Activated gamma-delta T cell (primary cell): ENCODE measurements at places on chromosomes 12 and 14.

DNA sequence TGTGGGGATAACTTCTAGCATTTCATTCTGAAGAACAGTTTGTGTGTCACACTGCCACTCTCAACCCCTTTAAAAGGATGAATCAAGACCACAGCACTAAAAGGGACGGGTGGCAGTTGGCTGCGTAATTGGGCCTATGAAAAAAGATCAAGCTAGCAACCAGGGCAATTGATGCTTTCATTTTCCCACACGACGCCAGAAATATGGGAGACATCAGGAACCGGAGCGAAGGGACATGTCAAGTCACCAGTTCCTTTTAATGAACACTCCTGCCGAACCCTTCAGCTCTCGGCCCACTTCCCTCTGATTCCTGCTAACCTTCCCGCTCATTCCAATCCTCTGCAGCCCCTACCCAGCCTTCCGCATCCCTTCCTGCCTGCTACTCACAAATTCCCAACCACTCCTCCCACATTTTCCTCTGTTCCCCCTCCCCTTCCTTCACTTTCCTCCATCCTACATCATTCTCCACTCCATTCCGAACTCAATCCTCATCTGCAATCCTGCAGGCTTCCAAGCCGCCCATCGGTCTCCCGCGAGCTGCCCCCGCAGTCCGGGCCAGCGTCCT, 753 bp downstream of the CSRNP2 start:
- no peak for DNase-seq

DNA sequence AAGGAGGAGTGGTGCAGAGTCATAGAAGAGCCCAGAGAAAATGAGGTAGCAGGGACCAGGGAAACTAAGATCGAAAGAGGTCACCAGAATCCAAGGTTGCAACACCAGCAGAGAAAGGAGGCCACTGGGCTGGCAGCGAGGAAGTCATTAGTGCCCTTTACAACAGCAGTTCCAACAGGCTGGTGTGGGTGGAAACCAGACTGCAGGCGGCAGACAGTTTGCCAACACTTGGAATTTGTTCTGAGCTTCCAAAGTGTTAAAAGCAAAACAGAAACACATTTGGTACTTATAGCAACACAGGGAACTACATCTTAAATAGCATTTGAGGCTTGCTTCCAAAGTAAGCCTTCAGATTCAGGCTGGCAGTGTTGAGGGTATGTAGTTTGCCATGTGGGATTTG, 95.2 kb upstream of the PWP1 start:
- DNase-seq, result no peak

GRCh38 chr12:43665091-43665490, 93.5 kb downstream of the PUS7L start:
- DNase-seq, result no peak

- DNase-seq, result no peak
These were observed 17.3 kb downstream of the HIP1R start for GRCh38 chr12:122852336-122853275.

- no peak for DNase-seq
These were observed 218.5 kb downstream of the PHETA1 start for GRCh38 chr12:111150360-111150759.

GRCh38 chr14:87748558-87748957, 244.4 kb downstream of the GALC start:
- no peak for DNase-seq

- no peak for DNase-seq
These were observed 32.6 kb downstream of the TRAF3 start for GRCh38 chr14:102809870-102810269.

DNA sequence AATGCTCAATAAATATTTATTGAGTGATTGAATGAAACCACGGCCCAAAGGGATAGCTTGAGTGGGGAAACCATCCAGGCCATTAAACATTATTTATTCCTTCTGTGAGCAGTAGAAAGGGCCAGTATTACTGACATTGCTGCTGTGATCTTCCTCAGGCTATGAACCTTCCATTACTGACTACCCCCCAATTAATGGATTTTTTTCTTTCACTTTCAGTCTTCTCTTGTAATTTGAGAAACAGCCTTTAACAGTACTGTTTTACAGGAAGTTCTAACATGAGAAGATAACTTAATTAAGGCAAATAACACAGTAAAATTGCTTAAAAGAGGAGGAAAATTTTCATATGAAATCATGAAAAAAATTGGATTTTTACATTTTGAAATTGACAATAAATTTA, 629.5 kb downstream of the TRHDE start:
- DNase-seq, result no peak

DNA sequence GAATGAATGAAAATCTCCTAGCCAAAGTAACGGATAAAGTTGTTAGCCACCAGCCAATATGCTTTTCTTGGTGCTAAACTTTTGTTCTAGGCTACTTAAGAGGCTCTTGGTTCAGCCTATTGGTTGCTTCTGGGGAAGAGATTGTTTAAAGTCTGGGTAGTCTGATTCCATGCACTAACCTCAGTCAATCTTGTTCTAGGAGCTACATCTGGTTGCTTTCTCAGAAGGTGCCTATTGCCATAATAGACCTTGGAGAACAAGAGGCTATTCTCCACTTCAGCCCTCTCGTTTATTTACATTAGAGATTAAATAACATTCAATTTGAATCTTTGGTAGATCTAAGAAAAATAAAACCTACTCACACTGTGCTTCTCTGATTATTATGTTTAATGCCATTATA, 40.8 kb upstream of the OTOGL start:
- no peak for DNase-seq

DNA sequence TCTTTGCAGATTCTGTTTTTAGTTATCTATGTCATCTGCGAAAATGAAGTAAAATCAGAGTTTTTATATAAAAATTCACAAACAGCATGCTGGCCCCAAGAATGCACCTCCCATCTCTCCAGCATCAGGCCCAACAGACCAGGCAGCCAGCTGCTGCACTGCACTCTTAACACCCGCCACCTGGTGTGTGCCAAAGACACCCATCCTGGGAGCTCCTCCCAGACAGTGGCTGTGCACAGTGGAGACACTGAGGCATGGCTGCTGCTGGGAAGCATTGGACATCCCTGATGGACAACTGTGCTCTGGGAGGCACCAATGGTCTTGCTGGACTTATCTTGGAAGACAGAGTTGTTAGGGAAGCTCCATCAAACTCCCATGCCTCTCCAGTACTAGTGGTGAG, 817.2 kb downstream of the TMEM121 start:
- no peak for DNase-seq

- no peak for DNase-seq
These were observed 13.5 kb upstream of the SCFD1 start for GRCh38 chr14:30608533-30609006.

DNA sequence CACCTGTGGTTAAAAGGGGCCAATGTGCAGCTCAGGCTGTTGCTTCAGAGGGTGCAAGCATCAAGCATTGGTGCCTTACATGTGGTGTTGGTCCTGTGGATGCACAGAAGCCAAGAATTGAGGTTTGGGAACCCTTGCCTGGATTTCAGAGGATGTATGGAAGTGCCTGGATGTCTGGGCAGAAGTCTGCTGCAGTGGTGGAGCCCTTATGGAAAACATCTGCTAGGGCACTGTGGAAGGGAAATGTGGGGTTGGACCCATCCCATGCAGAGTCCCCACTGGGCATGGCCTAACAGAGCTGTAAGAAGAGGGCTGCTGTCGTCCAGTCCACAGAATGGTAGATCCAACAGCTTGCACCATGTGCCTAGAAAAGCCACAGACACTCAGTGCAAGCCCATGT, 36.6 kb downstream of the PCNX1 start:
- DNase-seq, result no peak

DNA sequence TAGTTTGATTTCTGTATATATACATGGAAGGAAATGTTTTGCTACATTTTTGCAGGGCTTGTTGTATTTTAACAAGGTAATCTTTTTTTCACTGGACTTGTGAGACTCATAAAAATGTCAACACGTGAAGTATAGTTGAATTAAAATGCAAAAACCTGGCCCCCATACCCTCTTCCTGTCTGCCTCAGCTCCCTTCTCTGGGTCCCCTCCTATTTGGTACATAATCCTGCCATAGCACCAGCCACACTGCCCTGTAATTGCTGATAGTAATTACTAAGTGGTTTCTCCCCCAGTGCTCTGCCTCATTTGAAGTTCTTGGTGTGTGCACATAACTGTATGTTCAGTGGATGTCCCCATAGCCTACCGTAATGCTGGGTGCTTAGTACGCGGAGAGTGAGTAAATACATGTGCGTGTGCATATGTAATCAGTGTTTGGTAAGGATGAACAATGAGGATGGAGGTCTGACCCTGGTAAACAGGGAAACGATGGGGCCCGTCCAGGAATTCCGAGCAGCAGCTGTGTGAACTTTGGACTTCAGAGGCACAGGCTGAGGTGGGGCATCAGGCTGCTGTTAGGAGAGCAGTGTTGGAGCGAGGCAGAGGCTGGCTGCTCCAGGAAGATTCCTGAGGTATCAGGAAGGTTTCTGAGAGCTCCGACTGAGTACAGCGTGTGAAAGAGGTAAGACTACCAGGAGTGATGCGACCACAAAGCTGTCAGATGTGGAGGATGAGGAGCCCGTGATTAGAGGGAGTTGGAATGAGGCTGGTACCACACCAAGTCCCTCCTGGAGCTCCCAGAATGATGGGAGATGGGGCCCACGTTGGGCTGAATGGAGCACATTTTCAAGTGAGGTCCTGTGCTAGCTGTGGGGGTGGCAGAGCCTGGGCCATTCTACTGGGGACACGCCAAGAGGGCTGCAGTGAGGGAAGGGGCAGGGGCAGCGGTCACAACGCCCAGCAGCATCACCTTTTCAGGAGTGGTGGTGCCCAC, 106.8 kb downstream of the PELI2 start:
- no peak for DNase-seq

GRCh38 chr12:114403690-114404066, 2.3 kb downstream of the TBX5 start:
- no peak for DNase-seq

- no peak for DNase-seq
These were observed 20.3 kb downstream of the SOCS2 start for GRCh38 chr12:93592641-93593406.

DNA sequence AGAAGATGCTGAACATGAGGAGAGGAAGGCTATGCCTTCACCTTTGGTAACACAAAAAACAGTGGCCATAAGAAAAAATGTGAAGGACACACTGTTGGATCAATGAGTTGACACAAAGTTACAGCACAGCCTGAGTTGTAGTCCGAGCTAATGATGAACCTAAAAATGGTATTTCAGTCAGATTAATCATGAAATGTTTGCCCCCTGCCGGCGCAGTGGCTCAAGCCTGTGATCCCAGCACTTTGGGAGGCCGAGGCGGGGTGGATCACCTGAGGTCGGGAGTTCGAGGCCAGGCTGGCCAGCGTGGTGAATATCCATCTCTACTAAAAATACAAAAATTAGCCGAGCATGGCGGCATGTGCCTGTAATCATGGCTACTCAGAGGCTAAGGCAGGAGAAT, 1.3 kb upstream of the CAPRIN2 start:
- no peak for DNase-seq

GRCh38 chr14:64828071-64828470, 51.6 kb downstream of the SPTB start:
- no peak for DNase-seq

- DNase-seq, result no peak
These were observed 240.3 kb downstream of the EMP1 start for GRCh38 chr12:13436696-13437391.
